ENCODE measurements at places on chromosomes 2 and 18. TPM values are rescaled to one million over a fixed set of nuclear protein-coding genes. Genes with fewer than 3 reads are reported as not detected.

- H3K36me3 ChIP-seq = no peaks in the 10 kb centered on the region
- no peaks in the 10 kb centered on the region for H3K4me1 ChIP-seq
These were observed 64.7 kb downstream of the TEX51 start for GRCh38 chr2:126963390-126963789.

DNA sequence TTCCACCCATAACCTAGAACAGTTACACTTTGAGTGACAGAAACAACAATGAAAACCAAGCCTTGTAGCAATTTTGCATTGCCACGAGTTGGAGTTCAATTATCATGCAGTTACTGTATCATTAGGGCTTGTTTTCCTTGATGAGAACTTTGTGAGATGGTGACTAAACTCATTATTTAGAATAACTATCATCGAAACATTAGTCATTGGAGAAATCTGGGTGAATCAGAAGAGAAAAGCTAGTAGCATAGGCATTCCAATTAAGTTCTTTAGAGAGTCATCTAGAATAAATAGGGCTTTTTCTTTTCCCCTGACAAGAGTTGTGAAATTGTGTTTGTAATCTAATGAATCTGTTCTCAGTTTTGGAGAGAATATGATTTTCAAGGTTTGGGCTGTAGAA is 122.8 kb upstream of the DOCK10 start:
- no peaks in the 10 kb centered on the region for H3K27me3 ChIP-seq
- H3K36me3 ChIP-seq = no peaks in the 10 kb centered on the region
- no peak overlapping the region for H3K27ac ChIP-seq
- no peak for DNase-seq
- no peaks in the 10 kb centered on the region for H3K4me1 ChIP-seq

The SH3BP4 gene
- polyA plus RNA-seq = 46.4 TPM

- no peak for DNase-seq
- no peak overlapping the region for H3K4me3 ChIP-seq
- H3K27me3 ChIP-seq = no peaks in the 10 kb centered on the region
- no peaks in the 10 kb centered on the region for H3K36me3 ChIP-seq
- no peaks in the 10 kb centered on the region for H3K4me1 ChIP-seq
These were observed 19.7 kb downstream of the ZBTB14 start for GRCh38 chr18:5275872-5276271.

The HK2 gene
- 27.1 TPM for polyA plus RNA-seq

- DNase-seq = no peak
- no peaks in the 10 kb centered on the region for H3K36me3 ChIP-seq
- no peaks in the 10 kb centered on the region for H3K27me3 ChIP-seq
- H3K27ac ChIP-seq = no peak overlapping the region
- no peaks in the 10 kb centered on the region for H3K4me1 ChIP-seq
- H3K4me3 ChIP-seq = no peak overlapping the region
These were observed 273.6 kb downstream of the CCDC74A start for GRCh38 chr2:131801210-131801744.

The CCBE1 gene
- polyA plus RNA-seq = 20.1 TPM

- H3K27me3 ChIP-seq = no peaks in the 10 kb centered on the region
- no peak overlapping the region for H3K27ac ChIP-seq
- no peak for DNase-seq
- H3K4me1 ChIP-seq = no peaks in the 10 kb centered on the region
- no peaks in the 10 kb centered on the region for H3K36me3 ChIP-seq
These were observed 32.3 kb downstream of the FHOD3 start for GRCh38 chr18:36329684-36330434.

GRCh38 chr18:47881752-47882455 is 48.6 kb downstream of the SMAD2 start:
- DNase-seq = peak; percentile 5
- no peaks in the 10 kb centered on the region for H3K36me3 ChIP-seq
- no peak overlapping the region for H3K4me3 ChIP-seq
- peaks cover 25% of the 10 kb centered on the region for H3K4me1 ChIP-seq

DNA sequence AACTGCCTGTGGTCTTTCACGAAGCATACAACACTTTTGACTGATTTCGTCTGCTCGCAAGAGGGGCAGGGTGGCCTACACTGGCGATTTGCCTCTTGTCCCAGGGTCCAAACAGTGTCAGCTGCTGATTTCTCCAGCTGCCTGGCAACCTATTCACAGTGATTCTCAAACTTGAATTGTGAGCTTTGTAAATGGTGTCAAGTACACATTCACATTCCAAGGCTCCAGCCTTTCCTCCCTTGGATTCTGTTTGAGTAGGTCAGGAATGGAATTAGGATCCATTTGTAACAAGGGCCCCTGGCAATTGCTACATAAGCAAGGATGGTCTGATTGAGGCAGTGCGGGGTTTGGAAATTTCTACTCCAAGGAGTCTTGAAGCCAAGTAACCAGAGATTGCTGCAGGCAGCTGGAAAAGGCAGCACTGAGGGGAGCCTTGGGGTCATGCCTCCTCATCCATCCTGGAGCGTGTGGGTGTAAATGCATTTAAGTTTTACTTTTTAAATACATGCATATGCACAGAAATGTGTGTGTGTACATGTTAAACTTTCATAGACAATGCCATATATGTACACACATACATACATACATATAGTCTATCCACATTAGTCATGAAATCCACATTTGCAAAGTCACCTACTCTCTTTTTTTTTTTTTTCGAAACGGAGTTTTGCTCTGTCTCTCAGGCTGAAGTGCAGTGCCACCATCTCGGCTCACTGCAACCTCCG is 86.8 kb upstream of the UXS1 start:
- no peaks in the 10 kb centered on the region for H3K27me3 ChIP-seq
- no peaks in the 10 kb centered on the region for H3K4me1 ChIP-seq
- H3K27ac ChIP-seq = no peak overlapping the region
- DNase-seq = no peak

GRCh38 chr18:32730620-32731091 is 42.2 kb downstream of the KLHL14 start:
- H3K27me3 ChIP-seq = no peaks in the 10 kb centered on the region
- H3K36me3 ChIP-seq = no peaks in the 10 kb centered on the region
- H3K27ac ChIP-seq = no peak overlapping the region
- peak overlapping the region; percentile 10 for H3K4me3 ChIP-seq
- no peak for DNase-seq

DNA sequence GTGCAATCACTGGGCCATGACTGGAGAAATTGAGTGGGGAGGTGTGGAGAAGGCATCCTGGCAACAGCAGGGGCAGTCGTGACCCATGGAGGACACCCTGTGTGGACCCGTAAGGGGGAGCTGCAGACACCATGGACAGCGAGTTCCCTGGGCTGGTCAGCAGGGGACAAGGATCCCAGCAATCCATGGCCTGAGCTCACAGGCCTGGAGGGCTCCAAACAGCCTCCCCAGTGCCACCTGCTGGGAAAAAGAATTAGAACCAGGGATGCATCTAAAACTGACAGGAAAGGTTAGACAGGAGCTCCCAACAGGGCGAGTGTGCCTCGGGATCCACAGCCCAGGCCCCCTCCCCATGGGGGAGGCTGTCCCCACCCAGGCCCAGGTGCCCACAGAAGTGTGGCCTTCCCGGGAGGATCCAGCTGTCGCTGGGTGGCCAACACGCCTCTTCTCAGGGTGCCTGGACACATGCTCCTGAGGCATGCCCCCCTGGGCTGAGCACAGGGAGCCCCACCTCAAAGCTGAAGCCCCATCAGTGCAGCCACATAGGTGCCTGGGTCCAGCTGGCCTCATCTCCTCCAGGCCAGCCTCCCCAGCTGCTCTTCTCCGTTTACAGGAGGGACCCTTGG is 20.5 kb upstream of the KIF1A start:
- H3K36me3 ChIP-seq = no peaks in the 10 kb centered on the region
- H3K4me1 ChIP-seq = no peaks in the 10 kb centered on the region
- H3K27ac ChIP-seq = no peak overlapping the region
- DNase-seq = no peak
- no peak overlapping the region for H3K4me3 ChIP-seq
- H3K27me3 ChIP-seq = peaks cover 10% of the 10 kb centered on the region

- H3K4me1 ChIP-seq = no peaks in the 10 kb centered on the region
- H3K27me3 ChIP-seq = no peaks in the 10 kb centered on the region
- H3K4me3 ChIP-seq = no peak overlapping the region
- no peaks in the 10 kb centered on the region for H3K36me3 ChIP-seq
These were observed 15.2 kb downstream of the R3HDM1 start for GRCh38 chr2:135546436-135546835.

GRCh38 chr2:102055346-102055990 is 63.7 kb downstream of the IL1R2 start:
- H3K4me3 ChIP-seq = no peak overlapping the region
- H3K27me3 ChIP-seq = no peaks in the 10 kb centered on the region
- no peak overlapping the region for H3K27ac ChIP-seq
- DNase-seq = no peak
- no peaks in the 10 kb centered on the region for H3K4me1 ChIP-seq

The SLC16A14 gene
- polyA plus RNA-seq = 0.67 TPM

The MAP3K19 gene
- polyA plus RNA-seq = not detected

DNA sequence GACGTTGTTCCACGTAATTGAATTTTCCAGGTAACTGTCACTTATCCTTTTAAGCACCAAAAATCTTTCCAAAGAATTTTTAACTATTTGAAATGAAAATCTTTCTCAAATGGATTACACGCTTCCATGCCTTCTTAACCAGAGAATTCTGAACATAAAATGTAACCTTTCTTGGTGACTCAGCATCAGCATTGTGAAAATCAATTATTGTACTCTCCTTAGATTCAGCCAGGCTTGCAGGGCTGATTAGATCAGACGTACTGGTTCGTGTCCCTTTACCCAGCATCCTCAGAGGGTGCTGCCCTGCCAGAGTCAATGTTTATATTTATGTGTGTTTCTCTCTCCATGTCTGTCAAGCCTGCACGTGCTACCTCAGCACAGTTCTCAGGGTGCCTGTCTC is 623.9 kb downstream of the CNTNAP5 start:
- no peaks in the 10 kb centered on the region for H3K27me3 ChIP-seq
- no peaks in the 10 kb centered on the region for H3K36me3 ChIP-seq
- DNase-seq = no peak
- H3K27ac ChIP-seq = no peak overlapping the region
- no peak overlapping the region for H3K4me3 ChIP-seq
- no peaks in the 10 kb centered on the region for H3K4me1 ChIP-seq

The ODC1 gene
- polyA plus RNA-seq = 501 TPM

The NOSTRIN gene
- not detected for polyA plus RNA-seq

GRCh38 chr2:48597492-48597891 is 20.2 kb upstream of the GTF2A1L start:
- no peak overlapping the region for H3K4me3 ChIP-seq
- no peaks in the 10 kb centered on the region for H3K27me3 ChIP-seq
- no peaks in the 10 kb centered on the region for H3K36me3 ChIP-seq
- no peak for DNase-seq
- no peaks in the 10 kb centered on the region for H3K4me1 ChIP-seq
- no peak overlapping the region for H3K27ac ChIP-seq

The SERPINB5 gene
- polyA plus RNA-seq = 1,046 TPM

Measured in keratinocyte (primary cell).